ENCODE measurements at places on chromosomes 1 and 21.

GRCh38 chr1:19028546-19029129, 72.2 kb upstream of the IFFO2 start:
- DNase-seq, result no peak

GRCh38 chr1:239261521-239261920, 124.8 kb upstream of the CHRM3 start:
- no peak for DNase-seq

GRCh38 chr1:229273507-229274232, 2.8 kb downstream of the RAB4A start:
- DNase-seq, result no peak

- no peak for DNase-seq
These were observed 40.9 kb downstream of the STX6 start for GRCh38 chr1:180981596-180982387.

GRCh38 chr1:34806396-34806795, 13.6 kb downstream of the GJA4 start:
- DNase-seq, result no peak

- DNase-seq, result no peak
These were observed 36.8 kb upstream of the RALGPS2 start for GRCh38 chr1:178688244-178688643.

- no peak for DNase-seq
These were observed 136.2 kb upstream of the DMRTA2 start for GRCh38 chr1:50559421-50559820.

DNA sequence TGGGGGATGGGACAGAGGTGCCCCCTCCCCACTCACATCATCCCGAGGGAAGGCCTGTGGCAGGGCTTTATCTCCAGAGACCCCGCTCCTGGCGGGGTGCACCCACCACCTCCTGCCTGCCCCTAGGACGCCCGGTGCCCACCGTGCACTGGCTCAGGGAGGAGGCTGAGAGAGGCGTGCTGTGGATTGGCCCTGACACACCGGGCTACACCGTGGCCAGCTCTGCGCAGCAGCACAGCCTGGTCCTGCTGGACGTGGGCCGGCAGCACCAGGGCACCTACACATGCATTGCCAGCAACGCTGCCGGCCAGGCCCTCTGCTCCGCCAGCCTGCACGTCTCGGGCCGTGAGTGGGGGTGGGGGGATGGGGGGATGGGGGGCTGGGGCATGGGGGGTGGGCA, 71.7 kb downstream of the TRIM11 start:
- DNase-seq, result no peak

DNA sequence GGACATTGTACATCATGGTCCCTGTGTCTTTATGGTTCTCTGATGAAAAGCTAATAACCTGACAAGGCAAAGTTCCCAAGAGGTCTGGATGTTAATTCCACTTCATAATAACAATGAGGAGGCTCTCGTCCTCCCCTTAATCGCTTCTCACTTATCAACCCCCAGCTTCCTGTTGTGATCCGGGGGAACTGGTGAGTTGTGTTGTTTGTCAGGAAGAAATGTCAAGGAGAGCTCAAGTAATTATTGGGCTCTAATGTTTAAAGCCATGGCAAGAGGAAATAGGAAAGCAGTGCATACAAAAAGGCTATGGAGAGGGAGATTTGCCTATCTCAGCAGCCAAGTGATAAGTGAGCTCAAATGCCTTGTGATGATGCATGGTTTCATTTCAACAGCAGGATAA, 42.8 kb upstream of the RASAL2 start:
- DNase-seq, result no peak

DNA sequence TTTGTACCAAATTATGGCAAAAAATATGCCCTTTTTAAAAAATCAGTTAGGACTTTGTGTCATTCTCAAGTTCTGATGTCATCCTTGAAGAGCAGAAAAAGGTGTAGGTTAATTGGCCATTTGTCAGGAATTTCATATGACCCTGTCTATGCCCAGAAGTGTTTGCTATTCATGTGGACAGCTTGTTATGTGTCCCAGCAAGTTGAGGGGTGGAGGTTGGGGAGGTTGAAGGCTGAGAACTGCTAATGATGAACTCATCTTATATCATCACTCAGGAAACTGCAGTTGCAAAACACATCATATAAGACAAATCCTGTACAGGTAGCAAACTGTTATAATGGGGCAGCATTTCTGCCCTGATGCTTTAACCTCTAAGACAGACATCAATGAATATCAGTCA, 106.5 kb downstream of the PHTF1 start:
- DNase-seq, result no peak

- no peak for DNase-seq
These were observed 25.8 kb downstream of the TP53BP2 start for GRCh38 chr1:223819730-223820514.

- DNase-seq, result no peak
These were observed 4.1 kb downstream of the EIF2D start for GRCh38 chr1:206608108-206608698.

- no peak for DNase-seq
These were observed 111.4 kb downstream of the HHAT start for GRCh38 chr1:210440081-210440480.

DNA sequence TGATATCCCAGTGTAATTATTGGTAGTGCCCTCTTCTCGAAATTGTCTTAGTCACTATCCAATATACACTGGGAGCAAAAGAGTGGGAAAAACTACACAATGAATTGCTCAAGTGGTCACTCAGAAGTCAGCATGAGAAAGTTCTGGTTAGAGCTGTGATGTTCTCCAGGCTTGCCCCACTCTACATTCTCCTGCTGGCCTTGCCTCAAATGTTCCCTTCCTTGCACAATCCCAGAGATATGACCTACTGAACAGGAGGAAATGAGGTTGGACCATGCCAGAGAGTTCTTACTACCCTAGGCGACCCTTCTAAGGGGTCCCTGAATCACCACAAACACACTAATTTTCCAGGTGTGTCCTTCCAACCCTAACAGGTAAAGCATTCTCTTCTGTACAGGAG, 40.8 kb downstream of the GLUL start:
- no peak for DNase-seq

- no peak for DNase-seq
These were observed 54.9 kb upstream of the RAP1GAP start for GRCh38 chr1:21724098-21724497.

DNA sequence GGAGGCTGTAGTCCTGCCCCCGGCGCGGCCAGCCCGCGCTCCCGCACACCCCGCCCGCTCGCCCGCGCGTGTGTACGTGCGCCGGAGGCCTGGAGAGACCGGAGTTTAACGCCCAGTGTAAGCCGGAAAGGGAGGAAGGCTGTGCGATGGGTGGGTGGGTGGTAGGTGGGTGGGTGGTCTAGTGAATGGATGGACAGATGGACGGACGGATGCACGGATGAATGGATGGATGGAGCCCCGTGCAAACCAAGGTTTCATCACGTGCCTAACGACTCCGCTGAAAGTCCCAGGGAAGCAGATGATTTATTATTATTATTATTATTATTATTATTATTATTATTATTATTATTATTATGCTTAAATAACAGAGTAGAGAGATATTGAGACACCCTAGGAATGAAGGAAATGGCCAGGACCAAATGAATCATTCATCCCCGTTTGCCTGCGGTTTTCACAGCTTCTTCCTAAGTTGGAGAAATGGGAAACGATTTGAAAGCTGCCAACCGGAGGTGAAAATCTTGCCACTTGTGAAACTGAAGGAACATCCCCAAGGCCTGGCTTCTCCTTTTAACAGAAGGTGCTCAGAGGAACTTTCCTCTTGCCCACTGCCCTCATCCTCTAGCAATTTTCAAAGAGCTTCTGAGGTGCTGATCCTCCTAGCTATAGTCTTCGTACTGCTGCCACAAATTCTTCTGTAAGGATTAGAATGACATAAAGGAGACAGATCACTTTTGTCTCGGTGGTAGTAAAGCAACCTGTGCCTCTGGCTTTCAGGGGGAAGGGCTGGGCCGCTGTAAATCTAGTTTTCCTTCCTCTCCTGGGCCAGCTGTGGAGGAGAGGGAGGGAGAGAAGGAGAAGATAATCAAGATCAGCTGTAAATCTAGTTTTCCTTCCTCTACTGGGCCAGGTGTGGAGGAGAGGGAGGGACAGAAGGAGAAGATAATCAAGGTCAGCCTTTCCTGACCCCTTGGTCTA, 648 bp upstream of the RGS7 start:
- DNase-seq, result no peak

GRCh38 chr1:67738401-67738800, 53.4 kb downstream of the GADD45A start:
- DNase-seq, result no peak

DNA sequence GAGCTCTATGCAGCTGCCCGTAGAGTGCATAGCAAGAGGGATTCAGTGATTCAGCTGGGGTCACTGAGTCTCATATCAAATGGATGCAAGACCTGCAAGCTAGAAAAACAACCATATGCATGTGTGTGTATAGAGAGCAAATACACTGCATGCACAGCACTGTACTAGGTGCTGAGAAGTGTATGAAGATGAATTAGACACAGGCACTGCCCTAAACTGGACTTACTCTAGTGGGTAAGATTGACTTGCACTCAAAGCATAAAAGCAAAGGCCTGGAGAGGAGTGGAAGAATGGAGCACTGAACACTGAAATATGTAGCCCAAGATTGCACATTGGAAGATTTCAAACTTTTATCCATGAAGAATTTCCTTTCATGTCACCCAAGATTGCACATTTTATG, 5.5 kb upstream of the GBP1 start:
- DNase-seq, result no peak

- no peak for DNase-seq
These were observed 90.2 kb upstream of the TSPAN2 start for GRCh38 chr1:115179397-115180079.
